Endothelial cell of coronary artery (primary cell): ENCODE measurements at places on chromosomes 6 and 20. TPM values are rescaled to one million over a fixed set of nuclear protein-coding genes. Genes with fewer than 3 reads are reported as not detected.

Gene TINAG
- 0.09 TPM in 1 of 2 replicates, not detected in the other for total RNA-seq

Gene SLA2
- under 0.01 TPM in 1 of 2 replicates, not detected in the other for total RNA-seq

Gene NKX2-2
- not detected in 2 replicates for total RNA-seq

Gene GSTA1
- total RNA-seq: not detected in 2 replicates

Gene SLC17A9
- 6.6 and 13.8 TPM in 2 replicates for total RNA-seq

Gene SLC16A10
- not detected in 2 replicates for total RNA-seq

Gene DNAH8
- total RNA-seq: under 0.01 and 0.19 TPM in 2 replicates

Gene ATP6V1G2
- 0.36 and 0.66 TPM in 2 replicates for total RNA-seq

Gene SPAG4
- 5.1 and 23.5 TPM in 2 replicates for total RNA-seq

Gene CST2
- total RNA-seq: not detected in 2 replicates

Gene ADGB
- not detected in 2 replicates for total RNA-seq

Gene TP53TG5
- total RNA-seq: not detected in 2 replicates

Gene BIRC7
- not detected in 2 replicates for total RNA-seq

Gene SIGLEC1
- not detected in 2 replicates for total RNA-seq

Gene ZBTB12
- 4.2 and 6.8 TPM in 2 replicates for total RNA-seq

Gene TOX2
- 2.4 and 2.8 TPM in 2 replicates for total RNA-seq

Gene FAM217B
- total RNA-seq: 2.2 and 2.4 TPM in 2 replicates

Gene VSTM2L
- total RNA-seq: 0.27 and 2.0 TPM in 2 replicates

Gene GSTA2
- total RNA-seq: not detected in 2 replicates

Gene FOXC1
- 6.2 and 6.5 TPM in 2 replicates for total RNA-seq

Gene RIMS1
- total RNA-seq: 0.09 and 14.0 TPM in 2 replicates

Gene RNF182
- total RNA-seq: under 0.01 TPM in 2 replicates

Gene ANGPT4
- total RNA-seq: not detected in 2 replicates

Gene TMEM200A
- total RNA-seq: 0.38 and 1.4 TPM in 2 replicates

Gene CCN6
- not detected in 2 replicates for total RNA-seq

Gene ZCCHC3
- 16.1 and 18.6 TPM in 2 replicates for total RNA-seq

Gene POU5F1
- total RNA-seq: not detected in 2 replicates

Gene ADRM1
- total RNA-seq: 110 and 141 TPM in 2 replicates
